ENCODE measurements at places on chromosomes 4 and X.

- no peak for DNase-seq
Measured at GRCh38 chr4:108383157-108383556, 214.4 kb upstream of the LEF1 start.

- DNase-seq: peak; percentile 49
Measured at GRCh38 chr4:111268769-111269414, 646.0 kb upstream of the PITX2 start.

DNA sequence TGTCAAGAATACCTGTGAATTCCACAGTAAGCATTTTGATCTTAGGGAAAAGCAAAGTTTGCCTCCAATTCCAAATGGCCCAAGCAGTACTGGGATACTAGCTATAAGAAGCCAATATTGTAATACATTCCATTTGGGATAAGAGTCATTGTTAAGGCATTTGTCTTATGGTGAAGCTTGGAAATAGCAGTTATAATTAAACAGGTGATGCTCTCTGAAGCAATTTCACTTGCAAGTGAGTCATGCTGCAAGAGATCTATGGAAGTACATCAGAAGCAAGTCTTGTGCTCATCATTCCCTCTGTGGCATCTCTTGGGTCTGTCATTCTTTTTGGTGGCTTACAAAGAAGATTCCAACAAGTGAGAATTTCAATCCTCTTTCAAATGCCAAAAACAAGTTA lies 386.4 kb upstream of the RPS6KA3 start:
- no peak for DNase-seq

- no peak for DNase-seq
Measured at GRCh38 chrX:18468599-18468998, 43.2 kb downstream of the CDKL5 start.

- no peak for DNase-seq
Measured at GRCh38 chrX:139506333-139506732, 24.2 kb upstream of the F9 start.

- DNase-seq: no peak
Measured at GRCh38 chr4:62191451-62192240, 991.5 kb downstream of the ADGRL3 start.

DNA sequence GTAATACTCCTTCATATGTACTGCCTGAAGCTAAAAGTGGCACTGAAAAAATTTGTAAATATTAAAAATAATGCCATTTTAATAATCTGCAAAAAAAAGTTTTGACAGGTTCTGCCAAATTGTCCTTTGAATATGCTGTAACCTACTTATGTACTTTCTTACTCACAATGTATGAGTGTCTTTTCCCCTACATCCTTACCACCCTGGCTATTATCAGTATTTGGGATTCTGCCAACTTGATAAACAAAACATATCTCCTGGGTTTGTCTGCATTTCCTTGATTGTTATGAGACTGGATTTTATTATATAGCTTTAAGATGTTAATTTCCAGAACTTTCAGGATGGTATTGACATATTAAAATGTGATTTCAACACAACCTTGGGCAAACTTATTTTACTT lies 187.9 kb downstream of the CHM start:
- DNase-seq: peak; percentile 11

DNA sequence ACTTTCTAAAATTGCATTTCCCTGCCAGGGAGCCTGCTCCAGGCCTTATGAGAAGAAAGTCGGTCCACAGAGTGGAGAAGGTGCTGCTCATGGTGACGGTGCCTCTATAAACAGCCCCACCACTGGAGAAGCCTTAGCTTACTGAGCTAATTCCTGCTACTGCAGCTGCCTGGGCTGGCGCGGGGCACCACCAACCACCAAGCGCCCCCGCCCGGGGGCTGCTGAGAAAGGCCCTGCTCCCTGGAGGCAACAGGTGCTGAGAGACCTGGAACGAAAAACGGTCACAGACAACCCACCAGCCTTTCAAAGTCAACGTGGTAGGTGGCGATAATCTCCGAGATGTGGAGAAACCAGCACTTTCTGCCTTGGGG lies 2.9 kb downstream of the HCFC1 start:
- no peak for DNase-seq

DNA sequence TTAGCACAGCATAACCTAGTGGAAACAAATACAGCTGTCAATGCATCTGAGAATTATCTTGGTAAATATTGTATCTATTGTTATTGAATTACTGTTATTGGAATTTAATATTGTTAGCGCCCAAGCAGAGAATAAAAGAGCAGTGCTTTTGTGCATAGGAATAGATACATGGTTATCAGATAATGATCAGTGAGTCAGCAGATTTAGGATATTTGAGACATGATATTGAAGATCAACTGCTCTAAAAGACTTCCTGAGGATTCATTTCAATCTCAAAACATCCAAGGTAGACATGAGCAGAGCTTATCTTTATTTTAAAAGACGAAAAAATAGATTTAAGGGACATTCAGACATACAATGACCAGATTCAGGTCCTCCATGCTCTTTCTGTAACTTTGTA lies 10.6 kb upstream of the H2AZ1 start:
- no peak for DNase-seq

DNA sequence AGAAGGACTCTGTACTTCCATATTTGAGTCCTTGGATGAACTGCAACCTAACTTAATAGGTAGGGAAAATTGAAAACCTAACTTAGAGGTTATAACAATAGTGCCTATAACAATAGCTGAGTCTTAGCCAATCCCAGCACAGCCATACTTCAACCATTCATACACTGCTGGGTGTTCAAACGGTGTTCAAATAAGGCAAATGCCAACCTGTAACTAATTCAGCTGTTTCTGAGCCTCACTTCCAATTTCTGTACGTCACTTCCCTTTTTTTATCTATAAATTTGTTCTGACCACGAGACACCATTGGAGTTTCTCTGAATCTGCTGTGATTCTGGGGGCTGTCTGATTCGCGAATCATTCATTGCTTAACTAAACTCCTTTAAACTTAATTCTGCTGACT lies 9.6 kb upstream of the GRSF1 start:
- no peak for DNase-seq

- peak; percentile 29 for DNase-seq
Measured at GRCh38 chr4:53785996-53786395, 194.7 kb upstream of the LNX1 start.

DNA sequence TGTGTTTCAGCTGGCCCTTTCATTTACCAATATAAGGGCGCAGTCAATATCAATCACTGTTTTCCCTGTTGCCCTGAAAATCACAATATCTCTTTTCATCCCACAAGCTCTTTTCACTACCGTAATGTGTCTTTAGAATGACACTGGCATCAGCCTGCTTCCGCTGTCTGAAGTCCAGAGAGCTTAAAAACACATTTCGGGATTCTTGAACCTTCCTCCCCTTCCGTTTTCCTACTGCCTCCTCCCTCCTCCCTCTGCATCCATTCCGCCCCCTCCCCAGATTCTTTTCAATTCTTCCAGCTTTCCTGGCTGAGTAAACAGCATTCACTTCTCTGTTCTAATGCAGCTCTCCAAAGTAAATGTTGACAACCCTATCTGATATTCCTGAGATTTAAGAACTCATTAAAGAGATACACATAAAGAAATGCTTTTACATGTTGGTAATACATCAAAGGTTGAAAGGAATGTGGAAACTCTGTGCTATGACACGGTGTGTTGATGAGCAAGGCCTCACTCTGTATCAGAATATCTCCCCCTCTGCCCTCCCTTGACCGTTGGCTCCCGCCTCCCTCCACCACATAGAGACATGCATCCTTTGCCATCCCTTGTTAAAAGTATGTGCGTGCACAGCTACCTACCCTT lies 83.5 kb upstream of the SPRY1 start:
- DNase-seq: no peak

GRCh38 chr4:37816719-37817118 lies 9.8 kb upstream of the PGM2 start:
- DNase-seq: no peak

- peak; percentile 93 for DNase-seq
Measured at GRCh38 chrX:39755143-39756032, 342.4 kb downstream of the BCOR start.

DNA sequence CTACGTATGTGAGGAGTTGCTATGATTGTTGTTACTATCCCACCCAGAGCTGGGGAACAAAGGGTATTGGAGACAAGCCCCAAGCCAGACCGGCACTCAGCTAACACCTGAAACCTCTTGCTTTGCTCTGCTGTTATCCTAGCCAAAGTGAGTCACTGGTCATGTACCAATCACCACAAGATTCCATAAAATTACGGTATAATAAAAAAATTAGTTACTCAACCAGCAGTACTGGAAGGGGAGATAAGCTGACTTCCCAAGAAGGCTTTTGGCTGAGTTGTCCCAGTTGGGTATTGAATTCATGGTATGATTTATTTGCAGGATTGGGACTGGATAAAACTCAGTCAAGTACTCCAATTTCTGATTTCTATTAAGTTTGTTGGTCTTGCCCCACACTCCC lies 5.3 kb downstream of the EDA2R start:
- DNase-seq: peak; percentile 76

DNA sequence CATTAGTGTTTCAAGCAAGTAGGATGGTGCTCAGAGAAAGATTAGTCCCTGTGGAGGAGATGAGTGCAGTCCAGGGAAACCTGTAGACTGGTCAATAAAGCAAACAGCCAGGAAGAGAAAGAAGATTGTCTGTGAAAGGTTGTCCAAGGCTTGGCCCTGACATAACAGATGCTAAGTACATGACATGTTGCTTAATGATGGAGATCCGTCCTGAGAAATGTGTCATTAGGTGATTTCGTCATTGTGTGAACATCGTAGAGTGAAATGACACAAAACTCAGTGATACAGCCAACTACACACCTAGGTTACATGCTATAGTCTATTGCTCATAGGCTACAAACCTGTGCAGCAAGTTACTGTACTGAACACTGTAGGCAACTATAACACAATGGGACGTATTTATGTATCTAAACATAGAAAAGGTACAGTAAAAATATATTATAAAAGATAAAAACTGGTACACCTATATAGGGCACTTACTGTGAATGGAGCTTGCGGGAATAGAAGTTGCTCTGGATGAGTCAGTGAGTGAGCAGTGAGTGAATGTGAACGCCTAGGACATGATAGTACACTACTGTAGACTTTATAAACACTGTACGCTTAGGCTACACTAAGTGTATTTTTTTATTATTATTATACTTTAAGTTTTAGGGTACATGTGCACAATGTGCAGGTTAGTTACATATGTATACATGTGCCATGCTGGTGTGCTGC lies 9.0 kb upstream of the PRSS48 start:
- DNase-seq: peak; percentile 41

DNA sequence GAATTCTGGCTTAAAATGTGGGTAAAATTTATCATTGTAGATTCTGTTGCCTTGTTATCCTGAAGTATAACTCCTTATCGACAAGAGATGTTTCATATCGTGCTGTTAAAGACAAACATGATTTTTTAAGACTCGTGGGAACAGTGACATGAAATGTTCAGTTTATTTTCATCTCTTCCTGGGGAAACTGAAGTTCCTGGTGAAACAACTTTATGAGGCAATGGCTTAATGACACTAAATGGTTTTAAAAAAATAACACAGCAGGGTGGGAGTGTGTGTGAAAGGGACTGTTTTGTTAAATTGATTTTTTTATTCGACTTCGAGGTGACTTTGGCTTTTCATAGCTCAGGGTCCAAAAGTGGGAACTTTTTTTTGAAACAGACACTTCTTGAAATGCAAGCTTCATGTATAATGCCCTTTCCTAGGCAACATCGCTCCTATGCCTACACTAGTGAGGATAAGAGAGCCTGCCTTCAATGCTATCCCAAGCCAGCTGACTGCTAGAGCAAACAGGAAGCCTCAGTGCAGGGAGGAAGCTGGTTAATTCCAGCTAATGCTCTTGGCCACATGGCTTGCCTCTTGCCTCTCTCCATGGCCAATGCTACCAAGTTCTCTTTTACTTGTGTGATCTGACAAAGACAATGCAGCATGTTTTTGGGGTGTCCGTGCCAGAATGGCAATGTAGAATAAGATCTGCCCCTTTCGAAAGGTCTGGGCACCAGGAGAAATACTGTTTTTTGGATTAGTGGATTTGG lies 80.9 kb upstream of the PLAC1 start:
- DNase-seq: no peak

DNA sequence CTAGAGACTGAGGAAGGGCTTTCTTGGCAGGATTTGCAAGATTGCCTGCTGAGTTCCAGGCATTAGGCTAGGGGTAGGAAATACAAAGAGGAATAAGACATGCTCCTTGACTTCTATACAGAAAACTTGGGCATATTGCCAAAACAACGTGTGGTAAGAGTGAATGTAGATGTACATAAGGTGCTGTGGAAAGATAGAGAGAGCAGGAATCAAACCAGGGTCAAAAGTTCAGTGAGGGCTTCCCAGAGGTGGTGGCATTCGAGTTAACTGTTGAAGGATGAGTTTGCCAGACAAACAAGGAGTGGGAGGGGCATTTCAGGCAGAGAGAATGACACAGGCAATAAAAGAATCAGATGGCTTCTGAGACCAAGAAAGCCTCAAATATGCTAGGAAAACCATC lies 187.9 kb downstream of the KDR start:
- no peak for DNase-seq

DNA sequence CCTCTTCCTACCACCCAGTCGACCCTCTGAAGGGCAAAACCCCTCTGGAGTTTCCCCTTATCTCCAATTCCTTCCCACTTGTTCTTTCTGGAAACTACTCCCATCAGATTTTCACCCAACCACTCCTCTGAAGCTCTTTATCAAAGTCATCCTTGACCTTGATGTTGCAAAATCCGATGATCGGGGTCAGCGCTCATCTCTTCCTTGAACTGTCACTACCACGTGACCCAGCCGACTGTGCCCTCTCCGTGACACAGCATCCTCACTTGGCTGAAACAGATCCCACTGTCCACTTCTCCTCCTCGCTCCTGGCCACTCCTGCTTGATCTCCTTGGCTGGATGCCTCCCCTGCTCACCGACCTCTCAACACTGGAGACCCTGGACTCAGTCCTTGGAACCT lies 1.1 kb downstream of the CFAP99 start:
- no peak for DNase-seq

DNA sequence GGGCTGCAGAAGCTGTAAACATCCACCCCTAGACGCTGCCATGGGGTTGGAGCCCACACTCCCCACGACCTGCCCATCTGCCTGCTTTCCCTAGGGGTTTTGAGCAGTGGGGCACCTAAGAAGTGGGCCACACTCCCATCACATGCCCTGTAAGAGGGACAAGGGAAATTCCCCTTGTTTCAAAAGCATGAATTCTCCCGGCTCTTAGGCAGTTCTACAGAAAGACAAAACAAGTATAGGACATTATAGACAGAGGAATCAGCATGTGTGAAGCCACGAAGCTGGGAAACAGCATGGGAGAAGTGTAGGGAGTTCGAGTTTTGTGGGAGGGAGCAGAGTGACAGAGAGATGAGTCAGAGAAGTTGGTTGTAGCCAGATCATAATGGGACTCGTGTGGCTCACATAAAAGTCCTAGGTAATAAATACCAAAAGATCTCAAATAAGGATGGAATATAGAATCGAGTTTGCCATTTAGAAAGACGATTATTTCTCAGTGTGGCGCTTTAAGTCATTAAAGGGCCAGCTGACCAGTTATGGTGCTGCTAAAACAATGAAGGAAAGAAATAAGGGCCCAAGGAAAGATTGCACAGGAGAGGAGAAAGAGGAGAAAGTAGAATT lies 23.9 kb downstream of the APOO start:
- peak; percentile 85 for DNase-seq

All from IMR-90 (cell line).